Activated naive CD8-positive, alpha-beta T cell treated with anti-CD3 and anti-CD28 coated beads, Interleukin-2, amount 50 U/mL, for 16 hours (primary cell): ENCODE measurements at places on chromosomes 5 and 9.
A peak's percentile ranks its signal among the peaks of the same experiment; 100 is the strongest.

DNA sequence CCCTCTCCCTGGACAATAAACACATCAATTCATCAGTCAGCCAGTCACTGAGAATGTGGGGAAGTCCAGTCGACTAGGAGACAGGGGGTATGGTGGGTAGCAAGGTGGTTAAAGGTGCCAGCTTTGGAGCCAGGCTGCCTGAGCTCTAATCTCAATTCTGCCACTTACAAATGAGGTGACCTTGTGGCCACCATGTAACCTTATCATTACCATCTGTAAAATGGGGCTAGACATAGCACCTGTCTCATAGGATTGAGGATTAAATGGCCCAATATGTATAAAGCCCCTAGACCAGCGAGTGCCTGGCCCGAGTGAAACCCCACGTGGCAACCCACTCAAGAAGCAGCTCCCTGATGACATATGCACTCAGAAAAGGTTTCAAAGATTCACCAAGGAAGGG lies 73.3 kb upstream of the TBC1D2 start:
- no peak for DNase-seq

GRCh38 chr9:117720555-117720954 lies 16.4 kb downstream of the TLR4 start:
- DNase-seq, result no peak

GRCh38 chr9:121598965-121599871 lies 52.2 kb upstream of the DAB2IP start:
- no peak for DNase-seq

GRCh38 chr9:3292311-3292710 lies 233.5 kb downstream of the RFX3 start:
- DNase-seq, result no peak

GRCh38 chr9:38339496-38339895 lies 53.0 kb upstream of the ALDH1B1 start:
- DNase-seq, result no peak

DNA sequence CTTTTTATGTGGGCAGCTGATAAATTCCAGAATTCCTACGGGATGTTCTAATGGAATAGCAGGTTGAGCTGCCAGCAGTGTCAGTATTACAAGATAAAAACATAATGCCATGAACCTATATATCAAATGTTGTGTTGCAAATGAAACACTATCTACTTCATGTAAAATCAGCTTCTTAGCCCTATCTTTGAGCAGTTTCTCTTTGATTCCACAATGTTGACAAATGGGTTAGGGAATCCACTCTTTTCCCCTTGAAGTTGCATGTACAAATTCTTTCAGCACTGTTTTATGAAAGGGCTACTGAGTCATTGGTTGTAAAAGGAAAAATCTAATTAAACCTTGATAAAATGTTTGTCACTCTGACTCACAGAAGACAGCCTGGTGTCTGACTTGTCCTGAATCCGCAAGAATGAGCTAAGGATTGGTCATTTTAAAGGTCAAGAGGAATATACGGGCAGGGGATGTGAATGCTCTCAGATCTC lies 950.6 kb upstream of the NUDT12 start:
- DNase-seq, result no peak

DNA sequence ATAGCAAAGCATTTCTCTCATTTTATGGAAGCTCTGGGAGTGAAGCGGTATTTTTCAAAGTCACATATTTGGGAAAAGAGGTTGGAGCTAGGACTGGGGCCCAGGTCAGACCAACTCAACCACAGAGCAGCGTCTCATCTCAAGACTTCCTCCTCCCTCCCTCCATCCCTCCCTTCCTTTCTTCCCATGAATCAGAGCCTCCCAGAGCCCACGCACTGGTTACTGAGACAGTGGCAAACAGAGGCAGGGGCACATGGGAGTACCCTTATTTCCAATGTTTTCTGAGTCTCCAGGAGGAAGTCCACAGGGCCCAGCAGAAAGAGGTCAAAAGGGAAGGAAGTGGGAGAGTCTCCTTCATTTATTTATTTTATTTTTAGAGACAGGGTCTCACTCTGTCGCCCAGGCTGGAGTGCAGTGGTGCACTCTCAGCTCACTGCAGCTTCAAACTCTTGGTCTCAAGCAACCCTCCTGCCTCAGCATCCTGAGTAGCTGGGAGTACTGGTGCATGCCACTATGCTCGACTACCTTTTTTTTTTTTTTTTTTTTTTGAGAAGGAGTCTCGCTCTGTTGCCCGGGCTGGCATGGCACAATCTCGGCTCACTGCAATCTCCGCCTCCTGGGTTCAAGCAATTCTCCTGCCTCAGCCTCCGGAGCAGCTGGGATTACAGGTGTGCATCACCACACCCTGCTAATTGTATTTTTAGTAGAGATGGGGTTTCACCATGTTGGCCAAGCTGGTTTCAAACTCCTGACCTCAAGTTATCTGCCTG lies 52.5 kb upstream of the CDKN2AIPNL start:
- DNase-seq, result no peak

DNA sequence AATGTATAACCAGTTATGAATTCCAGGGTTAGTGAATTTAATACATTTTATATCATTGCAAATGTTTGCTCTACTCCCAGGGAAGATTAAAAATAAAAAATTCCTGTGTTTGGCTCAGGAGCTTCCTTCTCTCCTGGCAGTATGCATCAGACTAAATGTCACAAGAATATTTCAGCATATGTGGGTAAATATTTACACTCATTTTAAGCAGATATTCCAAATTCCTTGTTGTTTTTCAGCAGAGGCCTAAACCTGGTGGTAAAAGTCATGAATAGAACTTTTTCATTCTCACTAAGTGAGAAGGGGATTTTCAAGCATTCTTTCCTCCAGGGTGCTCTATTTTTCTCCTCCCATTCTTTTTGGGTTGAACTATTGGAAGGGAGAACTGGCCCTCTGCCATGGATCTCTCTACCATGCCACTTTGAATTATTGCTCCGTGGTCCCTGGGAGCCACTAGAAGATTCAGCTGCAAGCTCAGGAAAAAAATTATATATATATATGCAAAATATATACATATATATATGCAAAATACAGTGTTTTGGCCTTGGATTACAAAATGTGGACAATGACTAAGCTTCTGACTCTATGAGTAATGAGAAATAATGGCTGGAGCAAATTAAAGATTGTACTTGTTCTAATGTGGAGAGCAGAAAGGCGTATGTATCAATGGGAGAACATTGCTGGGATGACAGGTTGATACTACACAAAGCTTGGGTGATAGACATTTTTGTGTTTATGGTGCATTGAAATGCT lies 180.6 kb upstream of the PAPPA start:
- DNase-seq, result no peak

DNA sequence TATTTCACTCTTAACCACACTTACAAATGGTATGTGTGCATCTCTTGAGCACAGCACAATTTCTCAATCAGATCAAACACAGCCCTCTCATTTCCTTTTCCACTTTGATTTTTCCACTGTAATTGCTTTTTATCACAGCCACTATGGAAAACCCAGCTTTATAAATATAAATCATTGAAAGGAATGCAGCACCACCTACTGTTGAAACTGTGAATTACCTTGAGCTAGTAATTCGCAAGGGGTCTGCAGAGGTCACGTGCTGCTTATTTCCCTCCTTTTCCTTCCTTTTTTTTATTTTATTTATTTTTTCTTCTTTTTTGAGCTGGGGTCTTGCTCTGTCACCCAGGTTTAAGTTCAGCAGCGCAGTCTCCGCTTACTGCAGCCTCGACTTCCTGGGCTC lies 76.9 kb downstream of the CDH6 start:
- DNase-seq, result no peak

DNA sequence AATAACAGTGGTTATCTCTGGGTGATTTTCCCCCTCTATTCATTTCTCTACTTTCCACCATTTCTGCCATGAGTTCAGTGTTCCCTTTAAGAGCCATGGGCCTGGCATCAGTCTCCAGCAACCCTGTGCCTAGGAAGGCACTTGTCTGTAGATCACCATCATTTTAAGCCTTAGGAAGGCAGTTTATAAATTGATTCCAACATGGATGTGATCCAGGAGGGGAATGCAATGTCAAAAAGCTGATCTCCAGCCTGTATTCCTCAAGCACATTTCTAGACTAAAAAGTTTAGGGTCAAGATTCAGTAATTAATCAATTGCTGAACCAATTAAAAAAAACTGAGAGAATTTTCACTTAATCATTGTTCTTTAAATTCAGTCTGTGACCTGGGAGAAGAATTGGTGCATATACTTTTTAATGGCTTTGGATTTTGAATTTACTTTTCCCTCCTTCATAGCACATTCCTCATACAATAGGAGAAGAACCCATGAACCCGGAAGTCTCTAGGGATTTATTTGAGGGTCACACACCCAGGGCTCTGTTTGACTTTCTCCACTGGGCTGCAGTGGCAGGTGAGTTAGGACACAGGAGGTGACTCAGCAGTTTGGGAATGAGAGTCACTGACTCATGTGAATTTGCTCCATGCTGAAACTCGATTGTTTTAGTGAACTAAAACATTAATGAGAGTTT lies 6.1 kb upstream of the ERMP1 start:
- no peak for DNase-seq

DNA sequence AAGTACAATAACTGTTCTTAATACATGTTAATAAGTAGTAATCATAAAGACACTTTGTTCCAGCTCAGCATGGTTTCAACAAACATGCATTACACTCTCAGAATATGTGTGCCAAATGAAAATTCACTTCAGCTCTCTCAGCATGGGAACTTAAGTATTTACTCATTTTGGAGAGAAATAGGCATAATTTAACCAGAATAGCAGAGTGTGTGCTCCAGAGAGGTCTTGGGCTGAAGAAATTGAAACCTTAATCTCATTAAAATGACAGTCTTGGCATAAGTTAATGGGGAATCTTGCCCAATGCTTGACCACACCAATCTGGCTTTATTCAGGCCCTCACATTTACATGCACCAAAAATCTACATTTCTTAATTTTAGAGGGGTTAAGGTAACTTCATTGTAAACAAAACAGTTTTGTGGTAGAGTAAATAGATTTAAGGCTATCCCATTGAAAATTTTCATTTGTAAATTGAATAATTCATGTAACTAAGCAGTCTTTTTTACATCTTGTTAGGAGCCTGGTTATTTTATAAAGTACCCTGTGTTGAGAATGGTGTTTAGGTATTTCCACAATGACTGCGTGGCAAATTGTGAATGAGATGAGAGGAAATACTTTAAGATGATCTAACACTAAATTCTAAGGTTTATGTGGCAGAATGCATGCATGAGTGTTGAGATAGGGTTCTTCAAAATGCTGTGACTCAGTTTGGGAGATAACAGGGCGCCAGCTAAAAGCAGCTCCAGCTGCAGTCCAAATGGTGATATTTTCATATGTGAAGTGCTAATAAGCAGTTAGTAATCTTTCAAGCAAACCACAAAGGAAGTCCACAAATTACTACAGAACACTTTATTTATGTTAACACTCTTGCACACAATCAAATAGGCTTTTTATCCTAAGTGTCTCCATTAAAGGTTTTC lies 11.3 kb upstream of the LOX start:
- DNase-seq, result no peak

- no peak for DNase-seq
These were observed 812 bp downstream of the CACFD1 start for GRCh38 chr9:133460405-133461175.

GRCh38 chr5:170143710-170144109 lies 38.0 kb downstream of the FOXI1 start:
- DNase-seq, result no peak

GRCh38 chr5:176429972-176430371 lies 13.6 kb upstream of the CLTB start:
- DNase-seq, result no peak

- no peak for DNase-seq
These were observed 152.3 kb downstream of the GOLPH3 start for GRCh38 chr5:32021771-32022170.

DNA sequence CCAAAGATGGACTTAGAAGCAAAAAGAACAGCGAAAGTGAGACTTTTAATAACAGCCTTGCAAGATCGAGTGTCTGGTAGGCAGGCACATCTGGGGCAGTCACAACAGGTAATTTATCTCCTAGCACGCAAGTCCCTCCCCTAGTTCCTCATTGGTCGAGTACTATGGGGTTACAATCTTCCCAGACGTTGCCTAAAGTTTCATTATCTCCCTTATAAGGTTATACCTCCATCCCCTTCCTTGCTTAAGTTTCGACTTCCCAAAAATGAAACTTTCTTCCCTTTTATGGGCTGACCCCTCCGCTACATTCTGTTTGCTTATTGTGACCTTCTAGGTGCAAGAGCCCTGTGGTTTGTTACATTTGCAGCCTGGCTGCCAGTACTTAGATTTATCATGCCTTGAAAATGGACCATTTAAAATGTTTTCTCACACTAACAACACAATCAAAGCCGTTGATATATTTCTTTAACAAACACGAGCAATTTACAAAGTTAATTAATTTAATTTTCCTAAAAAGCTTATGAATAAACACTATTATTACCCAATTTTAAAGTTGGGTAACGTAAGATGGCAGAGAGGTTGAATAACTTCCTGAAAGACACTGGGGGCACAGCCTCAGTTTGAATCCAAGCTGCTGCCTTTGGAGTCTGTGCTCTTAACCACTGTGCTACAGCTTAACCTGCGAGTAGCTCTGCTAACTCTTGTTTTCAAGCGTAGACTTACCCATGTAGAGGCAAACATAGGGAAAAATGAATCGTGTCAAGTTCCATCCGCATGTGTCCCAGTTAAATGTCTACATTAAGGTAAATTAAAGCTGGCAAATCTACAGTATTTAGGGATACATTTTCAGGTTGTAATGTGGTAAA lies 91.7 kb downstream of the EDIL3 start:
- no peak for DNase-seq

GRCh38 chr9:124040935-124041816 lies 29.6 kb downstream of the LHX2 start:
- DNase-seq, result no peak

- DNase-seq, result peak; percentile 26
These were observed at the start of gene GAS1 for GRCh38 chr9:86947146-86948073. TSS of gene GAS1 (minus strand) at chr9:86947506. CDS start at chr9:86946779, 727 bp downstream.

DNA sequence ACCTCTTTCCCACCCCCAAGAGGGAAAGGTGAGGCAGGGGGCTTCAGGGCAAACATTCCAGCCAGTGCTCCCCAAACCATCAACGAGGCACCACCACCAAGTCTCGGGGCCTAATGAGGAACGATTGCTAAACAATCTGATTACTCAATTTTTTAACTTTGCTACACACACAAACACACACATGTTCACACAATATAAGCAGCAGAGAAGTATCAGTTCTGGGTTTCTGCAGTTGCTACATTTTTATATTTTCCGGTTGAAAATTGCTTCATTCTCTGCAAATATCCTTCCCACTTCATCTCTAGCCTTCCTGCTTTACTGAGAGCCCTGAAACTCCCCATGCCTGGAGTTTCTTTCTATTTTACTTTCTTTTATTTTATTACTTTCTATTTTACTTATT lies 60.2 kb downstream of the FEM1C start:
- DNase-seq, result no peak

- no peak for DNase-seq
These were observed 27.9 kb downstream of the IPPK start for GRCh38 chr9:92642041-92642451.

GRCh38 chr5:158543539-158544387 lies 556.0 kb downstream of the EBF1 start:
- DNase-seq, result no peak

DNA sequence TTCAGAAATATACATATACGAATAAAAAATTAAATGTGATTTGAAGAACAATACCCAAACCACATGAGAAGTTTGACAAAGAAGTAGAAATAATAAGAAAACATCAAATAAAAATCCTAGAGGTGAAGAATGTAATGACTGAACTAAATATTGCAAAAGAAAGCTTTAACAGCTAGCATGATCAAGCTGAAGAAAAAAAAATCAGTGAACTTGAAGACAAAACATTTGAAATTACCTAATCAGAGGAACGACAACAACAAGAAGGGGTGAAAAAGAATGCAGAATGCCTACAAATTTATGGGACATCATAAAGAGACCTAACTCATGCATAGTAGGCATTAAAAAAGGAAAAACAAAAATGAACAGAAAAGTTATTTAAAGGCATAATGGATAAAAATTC lies 60.5 kb upstream of the SPEF2 start:
- no peak for DNase-seq
